ENCODE measurements at places on chromosomes 7 and 10.

GRCh38 chr10:29248158-29248557, 40.7 kb upstream of the LYZL1 start:
- no peak for DNase-seq

GRCh38 chr10:103499881-103500280, 6.4 kb downstream of the NEURL1 start:
- no peak for DNase-seq

- DNase-seq = no peak
Observed at GRCh38 chr10:119462773-119463172, 79.7 kb downstream of the RGS10 start.

- DNase-seq = no peak
Observed at GRCh38 chr10:129472696-129473555, 5.9 kb downstream of the MGMT start.

- DNase-seq = no peak
Observed at GRCh38 chr7:36874041-36874440, 149.7 kb upstream of the AOAH start.

DNA sequence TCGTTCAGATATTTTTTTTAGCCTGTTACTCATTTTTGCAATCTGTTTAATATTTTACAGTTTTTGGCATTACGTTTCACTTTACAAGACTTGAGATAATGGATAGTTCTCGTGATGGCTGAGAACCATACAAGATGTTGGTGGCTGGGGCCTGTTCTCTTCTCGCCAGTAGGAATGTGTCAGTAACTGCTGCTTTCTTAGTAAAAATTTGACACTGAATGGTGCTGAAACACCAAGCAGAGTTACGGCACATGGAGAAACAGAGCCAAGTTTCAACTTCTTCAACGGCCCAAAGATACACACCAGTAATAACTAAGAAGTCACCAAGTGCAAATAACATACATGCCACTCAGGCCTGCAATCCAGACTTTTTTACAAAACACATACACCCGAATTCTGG, 130.4 kb downstream of the NRP1 start:
- no peak for DNase-seq
